ENCODE measurements at places on chromosomes 4 and X.

DNA sequence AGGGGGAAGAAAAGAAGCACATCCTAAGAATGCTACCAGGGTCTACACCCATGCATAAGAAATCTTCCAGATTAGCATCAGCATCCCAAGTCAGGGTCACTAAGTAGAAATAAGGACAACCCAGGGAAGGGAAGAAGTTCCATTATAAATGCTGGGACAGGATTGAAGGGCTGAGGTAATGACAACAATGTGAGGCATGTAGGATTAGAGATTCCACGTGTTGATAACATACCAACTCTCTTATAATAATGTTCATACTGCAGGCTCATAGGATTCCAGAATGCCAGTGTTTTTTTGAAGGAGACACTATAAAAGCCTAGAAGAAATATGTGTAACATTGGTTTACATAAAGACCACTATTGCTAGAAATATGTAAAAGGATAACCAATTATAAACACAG is 201.2 kb downstream of the MID1IP1 start:
- no peak for DNase-seq

- no peak for DNase-seq
These were observed 35.3 kb upstream of the ACSL1 start for GRCh38 chr4:184861047-184861446.

DNA sequence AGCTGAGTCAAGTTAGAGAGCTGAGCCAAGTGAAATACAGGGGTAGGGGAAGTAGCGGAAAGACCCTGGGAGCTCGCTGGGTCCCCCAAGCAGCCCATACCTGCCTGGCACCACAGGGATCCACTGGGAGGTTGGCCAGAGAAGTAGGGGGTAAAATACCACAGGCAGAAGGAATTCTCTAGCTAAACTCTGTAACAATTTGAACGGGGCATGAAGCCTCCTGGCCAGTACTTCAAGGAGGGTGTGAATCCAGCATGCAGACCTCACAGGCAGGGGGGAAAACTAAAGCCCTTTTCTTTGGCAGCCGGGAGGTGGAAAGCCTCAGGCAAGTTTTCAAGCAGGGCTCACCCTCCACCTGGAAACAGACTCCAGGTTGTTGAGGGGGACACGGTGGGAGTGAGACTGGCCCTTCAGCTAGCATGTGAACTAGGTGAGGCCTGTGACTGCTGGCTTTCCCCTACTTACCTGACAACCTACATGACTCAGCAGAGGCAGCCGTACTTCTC is 3.7 kb upstream of the UGT2A1 start:
- no peak for DNase-seq

DNA sequence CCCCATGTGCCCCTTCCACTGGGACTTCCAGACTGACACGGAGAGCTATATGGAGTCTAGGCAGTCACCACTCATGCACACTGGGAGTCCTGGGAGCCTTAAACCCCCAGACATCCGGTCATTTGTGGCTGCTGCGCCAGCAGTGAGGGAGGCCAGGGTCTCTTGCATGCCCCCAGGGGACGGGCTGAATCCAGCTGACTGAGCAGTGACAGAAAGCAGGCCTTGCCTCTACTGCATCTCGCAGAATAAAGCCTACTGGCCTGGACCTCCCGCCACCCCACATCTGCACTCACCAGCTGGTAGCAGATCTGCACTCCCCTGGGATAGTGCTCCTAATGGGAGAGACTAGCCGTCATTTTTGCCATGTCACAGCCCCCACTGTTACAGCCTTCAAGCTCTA is 1234.2 kb downstream of the FAM133A start:
- no peak for DNase-seq

DNA sequence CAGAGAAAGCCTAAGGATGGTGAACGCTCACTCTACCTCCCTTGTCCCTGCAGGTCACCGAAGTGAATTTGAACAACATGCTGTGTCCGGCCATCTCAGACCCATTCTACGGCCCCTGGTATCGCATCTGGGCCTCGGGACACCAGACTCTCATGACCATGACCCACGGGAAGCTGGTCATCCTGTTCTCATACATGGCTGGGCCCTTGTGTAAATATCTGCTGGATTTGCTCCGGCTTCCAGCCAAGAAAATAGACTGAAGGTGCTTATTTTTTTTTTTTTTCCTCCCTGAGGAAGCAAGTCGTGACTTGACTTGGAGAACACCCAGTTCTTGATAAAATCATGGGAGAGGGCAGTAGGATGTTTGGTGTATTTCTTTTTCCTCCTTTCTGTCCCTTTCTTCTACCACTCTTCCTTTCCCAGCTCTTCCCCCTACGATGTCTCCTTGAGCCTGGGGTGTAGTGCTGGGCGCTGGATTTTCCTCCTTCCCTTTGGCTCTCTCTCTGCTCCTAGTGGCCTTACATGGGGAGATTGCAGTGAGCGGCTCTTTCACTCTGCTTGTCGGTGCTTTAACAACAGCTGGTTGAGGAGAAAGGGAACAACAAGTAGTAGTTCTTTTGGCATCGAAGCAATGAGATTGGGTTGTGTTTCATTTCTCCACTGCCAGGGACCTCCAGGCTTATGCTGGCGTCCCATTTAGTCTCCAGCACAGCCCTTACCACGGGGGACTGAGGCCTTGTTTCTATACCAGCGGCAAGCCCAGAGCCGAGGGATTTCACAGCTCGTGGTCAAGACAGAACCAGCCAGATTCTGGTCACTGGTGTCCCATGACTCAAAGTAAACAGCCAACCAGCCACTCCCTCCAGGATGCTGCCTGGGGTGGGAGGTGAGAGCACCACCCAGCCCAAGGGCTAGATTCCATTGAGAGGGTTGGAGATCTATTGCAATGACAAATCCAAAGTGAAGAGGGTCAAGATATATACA is 144.4 kb downstream of the AMMECR1 start:
- no peak for DNase-seq
